Left ventricle myocardium superior (tissue), 1 donor: ENCODE measurements at places on chromosomes 6 and 20. TPM values are rescaled to one million over a fixed set of nuclear protein-coding genes. Genes with fewer than 3 reads are reported as not detected.

LST1 gene
- total RNA-seq, result 6.9 TPM

CDH26 gene
- 1.6 TPM for total RNA-seq

DNA sequence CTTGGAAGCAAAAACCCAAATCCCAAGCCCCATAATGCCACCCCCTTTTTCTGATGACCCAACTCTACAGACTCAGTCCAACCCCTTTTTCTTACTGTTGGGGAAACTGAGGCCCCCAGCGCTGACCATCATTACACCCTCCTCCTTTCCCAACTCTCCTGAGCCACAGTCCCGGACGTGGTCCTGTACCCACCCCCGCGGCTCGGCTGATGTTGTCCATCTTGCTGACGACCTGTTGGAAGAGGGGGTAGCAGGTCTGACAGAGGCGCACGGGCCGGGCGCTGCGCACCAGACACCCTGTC, 533 bp downstream of the OSTM1 start:
- DNase-seq, result peak; percentile 53

- no peak for DNase-seq
Measured at GRCh38 chr6:49522710-49523593, 23.2 kb downstream of the GLYATL3 start.

- no peak for DNase-seq
Measured at GRCh38 chr6:40287296-40287850, 299.8 kb downstream of the LRFN2 start.

DNA sequence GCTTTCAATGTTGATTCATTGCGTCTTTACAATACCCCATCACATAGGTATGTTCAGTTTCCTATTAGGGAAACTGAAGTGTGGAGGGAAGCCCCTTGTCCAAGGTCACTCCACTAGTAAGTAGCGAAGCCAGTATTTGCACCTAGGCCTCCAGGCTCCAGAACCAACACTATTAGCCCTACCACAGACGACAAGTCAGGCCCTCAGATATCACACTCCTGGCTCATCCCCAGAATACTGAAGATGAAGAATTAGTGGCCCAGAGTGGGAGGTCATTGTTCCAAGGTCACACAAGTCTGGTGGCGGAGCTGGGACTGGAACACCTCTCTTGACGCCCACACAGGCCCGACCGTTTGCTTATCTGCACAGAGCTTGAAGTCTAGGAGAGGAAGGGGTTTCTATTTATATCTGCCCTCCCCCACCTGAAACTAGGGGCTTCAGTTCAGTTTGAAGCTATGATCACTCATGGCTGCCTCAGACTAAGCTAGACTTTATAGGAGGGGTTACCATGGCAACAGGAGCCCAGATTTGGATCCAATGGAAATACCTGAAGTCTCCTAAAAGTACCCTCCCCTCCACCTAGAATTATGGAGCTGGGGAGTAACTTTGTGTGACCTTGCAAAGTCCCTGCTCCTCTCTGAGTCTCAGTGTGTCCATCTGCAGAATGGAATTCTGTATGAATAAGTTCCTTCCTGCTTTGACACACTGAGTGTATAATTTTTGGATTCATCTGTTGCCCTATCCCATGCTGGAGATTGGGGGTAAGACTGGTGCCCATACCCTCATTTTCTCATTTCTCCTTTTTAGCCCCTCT, 2.2 kb downstream of the SNTA1 start:
- DNase-seq, result peak; percentile 62

DNA sequence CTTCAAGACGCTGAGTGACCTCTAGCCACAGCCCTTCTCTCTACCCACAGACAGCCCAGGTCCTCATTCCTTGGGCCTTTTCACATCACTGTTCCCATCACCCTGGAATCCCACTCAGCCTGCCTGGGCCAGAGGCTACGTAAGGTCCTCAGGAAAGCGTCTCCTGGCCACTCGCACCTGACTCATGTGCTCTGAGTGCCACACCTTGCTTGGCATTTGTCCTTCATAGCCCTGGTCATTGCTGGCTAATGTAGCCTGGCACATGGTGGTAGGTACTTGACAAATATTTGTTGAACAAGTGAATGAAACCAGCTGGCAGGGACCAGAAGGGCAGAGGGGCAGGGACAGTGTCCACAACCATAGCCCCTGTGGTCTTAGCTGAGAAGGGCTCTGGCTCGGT, 50.6 kb upstream of the FANCE start:
- no peak for DNase-seq

GRCh38 chr6:28537065-28537464, 11.4 kb downstream of the GPX5 start:
- DNase-seq, result no peak

DNA sequence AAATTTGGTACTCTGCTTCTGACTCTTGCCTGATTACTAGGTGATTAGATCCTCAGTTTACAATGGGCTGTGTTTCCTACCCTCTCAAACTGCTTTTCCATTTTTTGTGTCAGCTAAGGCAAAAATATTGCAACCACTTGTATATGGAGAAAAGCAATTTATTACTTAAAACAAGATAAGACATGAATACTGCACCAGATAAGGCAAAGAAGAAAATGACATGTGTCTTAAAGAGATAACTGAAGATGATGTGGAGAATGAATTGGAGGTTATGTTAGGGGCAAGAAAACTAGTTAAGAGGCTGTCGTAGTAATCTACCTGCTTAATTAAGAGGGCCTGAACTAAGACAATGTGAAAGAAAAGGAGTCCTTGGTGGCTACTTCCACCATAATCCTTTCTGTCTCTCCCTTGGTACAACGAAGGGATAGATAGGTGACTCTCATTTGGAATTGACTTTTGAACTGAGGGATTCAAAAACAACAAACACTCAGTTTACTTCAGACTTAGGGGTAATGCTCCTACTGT, 16.3 kb upstream of the REV3L start:
- no peak for DNase-seq

GRCh38 chr6:158338311-158339112, 26.2 kb downstream of the TULP4 start:
- DNase-seq, result no peak

DNA sequence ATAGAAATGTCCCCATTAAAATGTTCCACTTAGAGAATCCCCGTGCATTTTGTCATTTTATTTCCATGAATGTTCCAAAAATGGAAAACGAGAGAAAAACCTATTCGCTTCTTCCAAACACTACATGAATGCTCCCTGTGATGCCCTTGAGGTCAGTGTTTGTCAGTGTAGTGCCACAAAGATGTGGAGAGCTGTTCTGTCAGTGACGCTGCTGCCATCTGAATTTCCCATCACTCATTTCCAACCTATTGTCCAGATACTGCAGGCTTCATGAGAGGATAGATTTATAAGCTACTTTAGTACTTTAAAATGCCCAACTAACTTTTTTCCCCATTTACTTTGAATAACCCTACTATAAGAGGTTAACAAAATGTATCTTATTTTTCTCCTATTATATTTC, 335.8 kb downstream of the CDKAL1 start:
- no peak for DNase-seq

DNA sequence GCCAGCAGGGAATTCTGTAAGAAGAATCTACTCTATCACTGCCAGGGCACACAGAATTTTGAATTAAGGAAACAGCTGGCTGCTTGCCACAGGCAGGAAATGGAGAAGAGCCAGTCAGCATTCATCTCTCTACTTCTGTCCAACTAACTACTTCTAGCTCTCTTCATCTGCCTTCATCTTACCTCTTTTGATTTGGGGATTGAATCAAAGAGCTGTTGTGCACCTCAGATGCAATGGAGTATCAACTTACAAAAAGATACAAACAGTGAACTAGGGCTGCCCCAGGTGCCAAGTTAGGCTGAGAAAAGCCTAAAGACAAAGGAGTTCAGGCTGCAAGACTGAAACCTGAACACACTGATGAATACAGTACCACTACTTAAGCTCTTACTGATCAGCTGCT, 82.0 kb downstream of the PTPRK start:
- peak; percentile 62 for DNase-seq

DNA sequence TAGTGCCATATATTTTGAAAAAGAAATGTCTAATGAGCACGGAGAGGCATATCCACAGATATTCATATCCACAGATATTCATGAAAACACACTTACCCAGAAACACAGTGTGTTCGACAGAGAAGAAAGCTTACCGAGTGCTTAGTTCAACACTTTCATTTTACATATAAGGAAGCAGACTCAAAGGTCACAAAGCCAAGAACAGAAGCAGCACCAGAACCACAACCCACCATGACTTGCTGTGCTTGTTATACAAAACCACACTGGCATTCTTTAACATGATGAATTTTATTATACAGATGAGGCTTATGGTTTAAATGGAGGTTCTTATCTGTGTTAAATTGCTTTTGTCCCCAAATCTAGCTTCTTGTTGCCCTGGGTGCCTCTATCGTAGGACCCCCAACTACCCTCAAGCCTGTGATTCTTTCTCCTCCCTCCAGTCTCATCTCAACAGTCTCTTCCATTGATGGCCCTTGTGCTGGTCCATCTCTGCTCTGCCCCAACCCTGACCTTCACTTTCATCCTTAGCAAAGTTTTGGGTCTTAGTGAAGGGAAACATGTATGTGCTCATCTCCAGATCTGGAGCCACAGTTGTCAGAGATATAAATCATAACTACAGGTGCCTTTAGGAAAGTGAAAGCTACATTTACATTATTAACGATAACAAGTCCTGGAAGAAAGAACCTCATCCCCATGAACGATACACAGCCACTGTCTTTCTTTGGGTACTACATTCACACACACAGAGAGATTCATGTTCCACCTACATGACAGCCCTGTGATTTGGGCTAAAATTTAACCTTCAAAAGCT, 40.0 kb downstream of the SF3B5 start:
- no peak for DNase-seq

CST4 gene
- total RNA-seq, result not detected

- no peak for DNase-seq
Measured at GRCh38 chr6:22250486-22250885, 46.4 kb downstream of the PRL start.

DNA sequence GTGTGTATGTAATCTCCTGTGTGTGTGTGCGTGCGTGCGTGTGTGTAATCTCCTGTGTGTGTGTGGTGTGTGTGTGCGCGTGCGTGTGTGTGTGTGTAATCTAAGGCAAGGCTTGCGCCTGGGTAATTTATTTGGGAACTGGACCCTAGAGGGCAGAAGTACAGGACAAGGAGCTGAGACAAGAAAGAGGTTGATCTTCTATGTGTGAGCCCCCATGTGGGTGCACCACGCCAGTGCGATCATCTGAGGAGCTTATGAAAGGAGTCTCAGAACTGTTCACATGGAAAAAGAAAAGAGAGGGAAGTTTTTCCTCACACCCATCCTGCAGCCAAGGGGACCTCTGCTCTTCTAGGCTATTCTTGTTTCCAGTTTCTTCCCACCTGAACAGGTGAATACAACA, 220.1 kb upstream of the GGTLC1 start:
- DNase-seq, result no peak

- DNase-seq, result no peak
Measured at GRCh38 chr6:30515106-30515505, 25.8 kb downstream of the HLA-E start.

GRCh38 chr20:38536310-38536709, 44.7 kb upstream of the ADIG start:
- no peak for DNase-seq

DNA sequence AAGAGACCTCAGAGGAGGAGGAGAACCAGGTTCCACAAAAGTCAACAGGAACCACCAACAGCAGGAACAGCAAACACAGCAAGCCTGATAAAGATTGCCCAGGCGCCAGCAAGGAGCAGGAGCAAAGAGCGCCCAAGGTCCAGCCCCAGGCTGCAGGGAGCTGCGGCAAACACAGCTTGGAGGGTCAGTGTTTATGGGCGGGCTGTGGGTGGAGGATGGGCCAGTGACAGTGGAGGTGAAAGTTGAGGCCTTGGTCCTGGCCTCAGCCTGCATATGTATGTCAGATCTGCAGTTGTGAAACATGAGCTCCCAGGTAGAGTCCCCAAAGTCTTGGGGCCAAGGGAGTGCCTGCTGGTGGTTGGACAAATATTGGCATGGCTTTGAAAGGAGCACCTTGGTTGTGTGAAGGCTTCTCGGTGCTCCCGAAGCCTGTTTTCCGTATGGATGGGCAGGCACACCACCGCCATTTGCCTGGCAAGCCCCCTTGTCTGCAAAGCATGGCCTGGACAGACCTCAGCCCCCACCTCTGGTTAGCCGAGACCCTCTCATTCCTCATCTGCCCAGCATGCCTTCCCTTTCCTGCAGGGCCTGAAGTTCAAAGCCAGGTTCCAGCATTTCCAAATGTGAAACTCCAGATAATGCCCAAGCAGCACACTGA, 2.0 kb upstream of the CAPN11 start:
- no peak for DNase-seq

- no peak for DNase-seq
Measured at GRCh38 chr6:55528624-55529023, 50.4 kb downstream of the HMGCLL1 start.

DNA sequence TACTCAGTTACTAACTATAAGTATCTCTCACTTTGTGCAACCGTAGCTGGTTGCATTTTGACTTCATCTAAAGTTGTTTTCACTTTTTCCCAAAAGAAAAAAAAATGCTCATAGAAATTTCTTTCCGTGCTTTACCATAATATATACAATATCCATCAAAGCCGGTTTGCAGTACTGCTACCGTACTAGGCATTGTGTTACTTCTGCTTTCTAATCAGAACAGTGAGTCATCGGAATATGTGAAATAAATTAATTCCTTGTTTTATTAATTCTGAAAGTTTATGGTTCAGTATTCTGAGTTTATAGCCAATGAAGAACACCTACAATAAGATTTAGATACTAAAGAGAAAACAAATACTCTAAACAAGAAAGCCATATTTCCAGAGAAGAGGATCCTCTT, 72.5 kb downstream of the TNFRSF21 start:
- DNase-seq, result no peak

SEMG1 gene
- total RNA-seq, result not detected

- no peak for DNase-seq
Measured at GRCh38 chr20:38755324-38755910, 7.2 kb downstream of the ACTR5 start.

SLC32A1 gene
- total RNA-seq, result not detected

- no peak for DNase-seq
Measured at GRCh38 chr6:147322299-147323162, 118.3 kb downstream of the STXBP5 start.

RPS6KA2 gene
- total RNA-seq, result 63.4 TPM

FBXO5 gene
- total RNA-seq, result 2.4 TPM

DNA sequence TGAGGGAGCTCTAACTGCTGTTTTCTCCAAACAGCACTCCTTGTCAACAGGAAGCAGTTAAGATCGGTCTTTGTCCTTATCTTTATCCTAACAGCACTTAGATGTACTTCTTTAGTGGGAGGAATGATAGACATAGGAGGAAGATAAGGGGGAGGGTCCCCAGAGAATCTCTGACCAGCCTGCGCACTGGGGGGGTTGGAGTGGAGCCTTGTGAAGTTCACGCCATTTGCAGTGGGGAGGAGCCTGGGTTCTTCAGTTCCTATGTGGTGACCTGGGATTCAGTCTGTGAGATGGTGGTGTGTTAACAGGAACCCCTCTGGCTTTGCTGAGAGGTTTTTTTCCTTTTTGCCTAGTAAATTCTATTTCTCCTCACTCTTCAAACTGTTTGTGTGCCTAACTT, 18.1 kb upstream of the ASCC3 start:
- no peak for DNase-seq

- peak; percentile 95 for DNase-seq
Measured at GRCh38 chr20:50186151-50186885, 4.3 kb upstream of the CEBPB start.

- peak; percentile 57 for DNase-seq
Measured at GRCh38 chr20:7113577-7114466, 346.3 kb downstream of the BMP2 start.
